ENCODE measurements at places on chromosomes 3 and 15.

GRCh38 chr3:40754994-40755393 is 230.2 kb downstream of the ZNF621 start:
- no peak for DNase-seq

DNA sequence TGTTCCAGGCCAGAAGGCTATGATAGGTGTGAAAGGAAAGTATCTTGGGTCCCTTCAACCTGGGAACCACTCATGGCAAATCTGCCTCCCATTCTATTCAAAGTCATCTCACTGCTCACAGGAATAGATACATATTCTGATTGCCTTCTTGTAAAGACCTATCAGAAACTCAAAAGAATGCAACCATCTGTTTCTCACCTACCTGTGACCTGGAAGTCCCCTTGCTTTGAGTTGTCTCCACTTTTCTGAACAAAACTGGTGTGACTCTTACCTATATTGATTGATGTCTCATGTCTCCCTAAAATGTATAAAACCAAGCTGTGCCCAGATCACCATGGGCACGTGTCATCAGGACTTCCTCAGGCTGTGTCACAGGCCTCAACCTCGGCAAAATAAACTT is 1149.3 kb downstream of the NSUN3 start:
- DNase-seq = no peak

GRCh38 chr3:47261301-47261700 is 21.3 kb downstream of the KIF9 start:
- DNase-seq = no peak

- DNase-seq = no peak
Measured at GRCh38 chr3:186035277-186035676, 73.6 kb downstream of the ETV5 start.

DNA sequence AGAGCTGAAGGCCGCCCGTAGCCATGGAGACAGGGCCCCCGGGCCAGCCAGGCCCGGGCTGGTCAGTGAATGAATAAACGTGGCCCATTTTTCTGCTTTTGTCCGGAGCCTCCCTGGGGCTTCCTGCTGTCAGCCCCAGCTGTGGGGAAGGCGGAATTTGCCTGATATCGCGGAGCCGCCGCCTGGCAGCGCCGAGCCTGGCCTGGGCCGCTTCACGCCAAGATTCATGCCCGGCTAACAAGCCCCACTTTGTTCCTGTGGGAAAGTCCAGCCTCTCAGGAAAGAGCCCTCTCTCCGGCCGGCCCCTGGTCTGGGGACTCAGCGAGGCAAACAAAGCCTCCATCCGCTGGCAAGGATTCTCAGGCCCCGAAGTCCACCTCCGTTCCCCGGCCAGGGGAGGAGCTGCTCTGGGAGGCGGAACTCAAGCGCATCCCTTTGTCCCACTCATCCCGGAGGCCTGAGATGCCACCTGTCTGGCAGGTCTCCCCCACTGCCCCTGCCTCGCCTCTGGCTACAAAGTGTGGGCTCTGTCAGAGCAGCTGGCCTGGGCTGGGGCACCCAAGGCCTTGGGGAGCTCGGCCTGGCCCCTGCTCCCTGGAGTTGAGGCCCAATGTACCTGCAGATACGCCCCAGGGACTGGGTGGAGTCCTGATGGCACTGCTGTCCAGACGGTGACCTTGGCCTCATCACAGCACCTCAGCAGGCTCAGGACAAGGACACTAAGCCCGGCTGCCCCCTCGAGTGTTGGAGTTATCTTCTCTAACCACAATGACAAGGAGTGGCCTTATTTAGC is 51.6 kb upstream of the SLC6A11 start:
- no peak for DNase-seq

GRCh38 chr3:94083261-94083660 is 20.4 kb downstream of the NSUN3 start:
- DNase-seq = no peak

- DNase-seq = no peak
Measured at GRCh38 chr3:104549099-104549714, 817.5 kb upstream of the ALCAM start.

- DNase-seq = no peak
Measured at GRCh38 chr3:99929745-99930139, 112.1 kb downstream of the CMSS1 start.

GRCh38 chr3:194245975-194246561 is 105.1 kb downstream of the CPN2 start:
- no peak for DNase-seq

GRCh38 chr3:174907628-174908407 is 48.7 kb downstream of the NAALADL2 start:
- no peak for DNase-seq

DNA sequence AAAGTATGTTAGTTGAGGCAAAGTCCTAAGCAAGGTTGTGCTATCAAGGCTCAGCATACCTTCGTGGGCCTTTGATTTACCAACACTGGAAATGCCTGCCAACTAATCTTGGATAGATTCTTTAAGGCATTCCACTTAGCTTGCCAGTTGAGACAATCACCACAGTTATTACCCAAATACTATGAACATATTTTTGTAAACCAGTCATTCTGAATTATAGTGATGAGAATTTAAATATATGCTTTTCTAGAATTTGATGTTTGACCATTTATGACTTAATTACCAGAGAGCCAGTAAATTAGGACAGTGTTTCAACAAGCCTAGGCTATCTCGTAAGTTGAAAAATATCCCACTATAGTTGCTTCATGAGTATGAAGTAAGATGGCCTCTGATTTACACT is 15.5 kb downstream of the TRIM59 start:
- no peak for DNase-seq

DNA sequence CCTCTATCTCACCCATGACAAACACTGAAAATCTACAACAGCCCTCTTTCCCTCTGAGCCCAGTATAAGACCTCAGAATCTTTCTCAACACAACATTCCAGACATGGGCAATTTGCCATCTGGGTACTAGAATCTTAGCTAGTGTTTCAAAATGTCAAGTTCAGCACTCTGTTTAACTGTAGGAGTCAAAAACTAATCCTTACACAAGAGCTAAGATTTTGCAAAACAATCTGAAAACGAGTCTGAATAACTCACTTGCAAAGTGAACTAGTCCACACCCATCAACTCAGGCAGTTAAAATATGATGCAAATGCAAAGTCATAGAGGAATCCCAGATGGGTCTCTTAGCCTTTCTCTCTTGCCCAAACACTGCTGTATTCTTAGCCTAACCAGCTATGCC is 67.8 kb downstream of the GPR176 start:
- DNase-seq = no peak

DNA sequence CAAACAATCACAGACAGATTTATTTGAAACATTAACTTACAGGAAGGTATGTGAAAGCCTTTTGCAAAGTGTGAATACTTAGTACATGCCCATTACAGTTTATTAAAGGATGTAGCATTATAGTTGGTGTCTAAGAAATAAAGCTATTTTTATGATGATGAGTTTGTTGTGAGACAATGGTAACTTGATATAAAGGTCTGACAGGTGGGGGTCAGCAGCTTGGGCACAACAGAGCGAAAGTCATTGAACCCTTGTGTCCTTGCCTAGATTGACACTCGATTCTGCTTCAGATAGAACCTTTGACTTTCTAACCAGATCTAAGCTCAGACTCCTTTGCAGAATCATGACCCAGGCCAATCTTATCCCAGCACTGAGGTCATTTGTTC is 777.9 kb downstream of the NTRK3 start:
- DNase-seq = no peak

Measured in stimulated activated CD8-positive, alpha-beta memory T cell treated with anti-CD3 and anti-CD28 coated beads, Interleukin-15, amount 100 ng/mL, for 1 hour (primary cell).